Activated CD8-positive, alpha-beta T cell treated with anti-CD3 and anti-CD28 coated beads for 36 hours (primary cell): ENCODE measurements at places on chromosomes 7 and 10. TPM values are rescaled to one million over a fixed set of nuclear protein-coding genes. Genes with fewer than 3 reads are reported as not detected.

- peak; percentile 31 for DNase-seq
Observed at GRCh38 chr10:7260412-7260900, 150.4 kb downstream of the SFMBT2 start.

GRCh38 chr10:25615926-25616325, 318.1 kb upstream of the MYO3A start:
- no peak for DNase-seq

DNA sequence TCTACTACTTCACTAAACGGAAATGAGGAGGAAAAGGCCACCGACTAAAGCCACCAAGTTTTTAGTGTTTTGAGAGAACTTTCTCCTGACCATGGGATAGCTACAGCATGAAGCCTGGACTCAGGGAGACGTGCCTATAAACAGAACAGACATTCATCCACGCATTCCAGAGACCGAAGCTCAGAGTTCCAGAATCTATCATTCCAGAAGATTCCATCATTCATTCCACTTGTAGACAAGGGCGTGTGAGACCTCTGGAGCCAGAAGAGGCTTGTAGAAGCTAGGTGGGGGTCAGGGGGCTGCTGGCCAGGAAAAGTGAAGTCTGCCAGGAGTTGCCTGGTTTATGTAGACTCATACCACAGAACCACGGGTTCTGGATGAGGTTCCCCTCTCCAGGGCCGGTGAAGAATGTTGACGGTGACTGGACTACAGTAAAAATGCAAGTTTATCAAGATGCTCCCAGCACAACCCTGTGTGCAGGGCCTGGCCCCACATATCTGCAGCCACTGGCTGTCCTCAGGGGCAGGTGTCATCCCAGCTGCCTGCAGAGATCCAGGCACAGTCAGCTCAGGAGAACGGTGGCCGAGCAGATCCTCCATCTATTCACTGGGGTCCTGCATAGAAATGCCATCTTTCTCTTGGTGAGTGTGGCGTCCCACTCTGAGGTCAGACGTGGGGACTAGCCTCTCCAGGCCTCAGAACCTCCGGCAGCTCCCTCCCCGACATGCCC, 215.7 kb downstream of the USP6NL start:
- no peak for DNase-seq

DNA sequence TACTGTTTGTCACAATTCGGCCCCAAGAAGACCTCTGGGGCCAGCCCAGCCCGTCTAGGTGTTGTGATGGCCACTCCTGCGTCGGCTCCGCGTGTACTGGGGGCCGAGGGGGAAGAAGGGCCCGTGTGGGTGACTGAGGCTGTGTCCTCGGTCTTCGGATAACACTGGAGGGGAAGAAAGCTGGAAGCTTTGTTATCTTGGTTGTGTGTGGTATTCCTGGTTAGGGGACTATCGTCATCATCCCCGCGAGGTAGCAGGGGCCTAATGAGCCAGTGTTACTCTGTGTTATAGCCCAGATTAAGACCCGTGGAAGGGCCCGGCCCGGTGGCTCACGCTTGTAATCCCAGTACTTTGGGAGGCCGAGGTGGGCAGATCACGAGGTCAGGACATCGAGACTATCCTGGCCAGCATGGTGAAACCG, 854 bp downstream of the MTG1 start:
- no peak for DNase-seq

GRCh38 chr7:140245611-140246105, 68.9 kb upstream of the KDM7A start:
- no peak for DNase-seq

GRCh38 chr10:6843481-6843881, 263.4 kb upstream of the PRKCQ start:
- peak; percentile 33 for DNase-seq

GRCh38 chr7:205115-206010, 13.0 kb downstream of the FAM20C start:
- DNase-seq: no peak

DNA sequence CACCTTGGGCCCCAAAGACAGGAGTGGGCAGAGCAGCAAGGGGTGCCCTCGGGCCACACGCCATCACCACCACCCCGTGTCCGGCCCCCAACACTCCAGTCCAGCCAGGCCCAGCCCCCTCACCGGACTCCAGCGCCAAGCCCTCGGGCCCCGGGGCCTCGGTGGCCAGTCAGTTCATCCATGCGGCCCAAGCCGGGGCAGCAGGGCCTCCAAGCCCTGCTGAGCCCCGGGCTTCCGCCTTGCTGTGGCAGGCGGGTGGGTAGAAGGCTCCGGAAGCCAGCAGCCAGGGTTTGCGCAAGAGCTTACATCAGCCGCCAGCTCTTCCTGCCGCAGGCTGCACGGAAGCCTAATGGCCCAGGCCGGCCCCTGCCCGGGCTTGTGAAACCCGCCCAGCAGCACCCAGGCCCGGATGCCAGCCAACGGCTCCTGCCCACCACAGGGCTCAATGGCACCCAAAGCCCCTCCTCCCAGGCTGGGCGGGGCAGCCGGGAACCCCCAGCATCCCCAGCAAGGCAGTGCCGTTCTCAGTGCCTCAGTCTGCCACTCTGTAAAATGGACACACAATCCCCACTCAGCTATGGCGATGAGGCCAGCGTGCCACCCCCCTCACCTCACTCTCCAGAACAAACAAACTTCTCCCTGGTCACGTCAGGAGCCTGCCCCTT, 26.5 kb downstream of the TNRC18 start:
- DNase-seq: peak; percentile 95

GRCh38 chr7:125651823-125652528, 722.4 kb upstream of the POT1 start:
- no peak for DNase-seq

GRCh38 chr7:2639695-2640481, 8.1 kb downstream of the TTYH3 start:
- no peak for DNase-seq

GRCh38 chr10:21427804-21428481, 97.5 kb downstream of the SKIDA1 start:
- peak; percentile 4 for DNase-seq

- no peak for DNase-seq
Observed at GRCh38 chr10:117727421-117727820, 184.9 kb downstream of the EMX2 start.

DNA sequence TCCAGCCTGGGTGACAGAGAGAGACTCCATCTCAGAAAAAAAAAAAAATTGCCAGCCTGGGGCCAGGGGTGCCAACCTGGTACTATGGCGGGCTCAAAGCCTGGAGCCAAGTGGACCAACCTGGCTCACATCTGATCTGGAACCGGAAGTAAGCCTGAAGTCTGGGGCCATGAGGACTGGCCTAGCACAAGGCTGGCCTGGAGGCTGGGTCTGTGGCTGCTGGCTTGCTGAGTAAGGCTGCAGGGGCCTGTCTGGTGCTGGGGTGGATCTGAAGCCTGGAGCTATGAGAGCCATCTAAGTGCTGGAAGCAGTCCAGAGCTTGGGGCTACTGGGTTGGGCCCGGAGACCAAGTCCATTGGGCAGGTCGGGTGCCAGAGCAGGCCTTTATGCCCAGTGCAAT, 84.9 kb downstream of the CCDC3 start:
- DNase-seq: no peak

- peak; percentile 61 for DNase-seq
Observed at GRCh38 chr10:79904671-79905321, 44.1 kb downstream of the SFTPD start.

- DNase-seq: no peak
Observed at GRCh38 chr7:151391358-151391730, 18.5 kb downstream of the WDR86 start.

DNA sequence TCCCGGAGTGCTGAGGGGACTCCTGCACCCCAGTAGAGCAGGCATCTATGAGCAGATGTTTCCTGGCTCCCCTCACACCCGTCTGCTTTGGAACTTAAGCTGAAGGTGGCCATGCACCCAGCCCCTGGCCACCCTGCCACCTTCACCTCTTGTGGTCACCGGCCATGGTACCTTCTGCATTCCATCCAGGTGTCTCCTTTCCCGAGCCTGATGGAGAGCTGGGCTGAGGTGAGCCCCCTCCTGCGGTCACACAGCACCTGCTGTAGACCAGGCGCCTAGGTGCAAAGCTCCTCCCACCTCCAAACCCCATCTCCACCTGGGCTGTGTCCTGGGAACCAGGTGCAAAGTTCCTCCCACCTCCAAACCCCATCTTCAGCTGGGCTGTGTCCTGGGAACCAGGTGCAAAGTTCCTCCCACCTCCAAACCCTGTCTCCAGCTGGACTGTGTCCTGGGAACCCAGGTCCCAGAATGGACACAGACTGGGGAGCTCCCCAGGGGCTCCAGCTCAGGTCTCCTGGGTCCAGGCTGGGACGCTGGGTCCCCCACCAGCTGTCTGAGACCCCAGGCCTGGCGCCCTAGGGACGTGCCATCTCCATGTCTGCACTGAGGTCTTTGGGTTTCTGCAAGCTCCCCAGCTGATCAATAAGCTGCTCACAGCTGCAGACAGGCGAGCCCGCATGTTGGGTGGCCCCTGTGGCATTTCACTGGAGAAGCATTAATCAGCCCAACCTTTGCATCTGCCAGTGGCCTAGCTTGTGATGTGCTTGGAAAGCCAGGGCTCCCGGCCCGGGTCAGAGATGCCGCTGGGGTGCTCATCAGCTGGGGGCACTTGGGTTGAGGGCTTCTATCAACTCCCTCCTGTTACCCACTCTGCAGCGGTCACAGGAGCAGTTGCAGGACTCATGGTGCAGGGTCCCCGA, 61.2 kb upstream of the INPP5A start:
- DNase-seq: no peak

- DNase-seq: no peak
Observed at GRCh38 chr7:23096518-23097290, 8.9 kb upstream of the KLHL7 start.

- no peak for DNase-seq
Observed at GRCh38 chr7:86207740-86208139, 436.0 kb upstream of the GRM3 start.

- no peak for DNase-seq
Observed at GRCh38 chr10:44466236-44466635, 81.3 kb upstream of the CXCL12 start.

GRCh38 chr10:53664282-53665019, 891.9 kb upstream of the MBL2 start:
- no peak for DNase-seq

GRCh38 chr10:71234004-71234894, 21.9 kb downstream of the UNC5B start:
- DNase-seq: no peak

- no peak for DNase-seq
Observed at GRCh38 chr7:98568891-98569290, 48.2 kb upstream of the NPTX2 start.

DNA sequence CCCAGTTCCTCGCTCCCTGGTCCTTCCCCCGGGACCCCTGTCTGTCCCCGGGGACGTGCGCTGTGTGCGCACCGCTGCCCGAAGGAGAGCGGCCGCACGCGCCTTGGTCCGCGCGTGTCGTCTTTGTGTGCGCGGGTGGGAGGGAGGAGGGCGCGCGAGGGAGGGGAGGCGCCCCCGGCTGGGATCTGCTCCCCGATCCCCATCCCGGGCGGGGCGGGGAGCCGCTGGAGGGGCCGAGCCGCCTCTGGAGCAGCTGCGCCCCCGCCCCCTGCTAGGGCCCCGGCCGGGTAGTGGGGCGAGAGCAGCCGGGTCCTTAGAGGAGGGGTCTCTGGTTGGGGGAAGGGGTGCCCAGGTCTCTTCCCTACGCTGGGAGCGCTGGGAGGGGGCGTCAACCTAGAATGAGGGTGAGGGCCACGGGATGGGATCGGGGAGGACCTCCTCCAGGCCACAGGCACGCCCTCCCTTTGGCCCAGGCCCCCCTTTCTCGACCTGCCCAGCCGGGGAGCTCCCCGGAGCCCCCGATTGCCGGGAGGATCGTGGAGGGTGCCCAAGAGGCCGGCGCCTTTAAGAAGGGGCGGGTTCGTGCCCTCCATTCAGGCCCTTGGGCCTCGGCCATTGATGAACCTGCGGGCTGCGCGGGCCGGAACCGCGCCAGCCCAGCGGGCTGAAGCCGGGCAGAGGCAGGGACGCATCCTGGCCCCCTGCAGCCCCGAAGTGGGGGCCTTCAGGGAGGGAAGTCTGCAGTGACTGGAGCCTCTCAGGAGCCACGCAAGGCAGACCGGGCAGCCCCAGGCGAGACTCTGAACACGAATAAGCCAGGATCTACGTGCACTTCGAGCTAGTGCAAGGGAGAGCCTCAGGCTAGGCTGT, 678 bp downstream of the SH2B2 start:
- DNase-seq: peak; percentile 43

The SEC61A2 gene
- 10.8 TPM for total RNA-seq

The SYT15B gene
- 0.16 TPM for total RNA-seq

The CAMK2B gene
- total RNA-seq: 1.9 TPM

The SLC18A3 gene
- not detected for total RNA-seq

The CPED1 gene
- total RNA-seq: not detected
